ENCODE measurements at places on chromosomes 1 and 21.

DNA sequence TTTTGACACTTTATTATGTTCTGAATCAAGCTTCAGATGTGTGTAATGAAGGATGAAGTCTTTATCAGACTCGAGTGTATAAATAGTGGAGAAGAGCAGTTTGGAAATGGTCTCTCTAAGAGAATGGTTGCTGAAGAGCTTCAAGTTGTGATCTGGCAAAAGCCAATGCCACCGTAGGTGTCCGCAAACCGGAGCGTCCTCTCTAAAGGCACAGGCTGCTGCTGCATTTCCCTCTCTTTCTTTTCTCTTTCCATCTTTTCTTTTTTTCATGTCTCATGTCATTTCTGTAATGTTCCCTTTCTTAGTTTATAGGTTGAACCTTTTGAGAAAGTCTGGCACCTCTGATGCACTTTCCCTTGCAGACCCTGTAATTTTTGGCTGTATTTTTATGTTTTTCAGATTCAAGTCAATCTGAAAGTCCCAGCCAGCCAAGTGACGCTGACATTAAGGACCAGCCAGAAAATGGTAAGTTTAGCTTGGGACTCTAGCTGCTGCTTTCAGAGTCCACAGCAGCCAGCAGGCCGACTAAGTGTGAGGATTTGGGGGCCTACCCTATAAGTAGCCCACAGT, 194.8 kb downstream of the NFIA start:
- DNase-seq: no peak

DNA sequence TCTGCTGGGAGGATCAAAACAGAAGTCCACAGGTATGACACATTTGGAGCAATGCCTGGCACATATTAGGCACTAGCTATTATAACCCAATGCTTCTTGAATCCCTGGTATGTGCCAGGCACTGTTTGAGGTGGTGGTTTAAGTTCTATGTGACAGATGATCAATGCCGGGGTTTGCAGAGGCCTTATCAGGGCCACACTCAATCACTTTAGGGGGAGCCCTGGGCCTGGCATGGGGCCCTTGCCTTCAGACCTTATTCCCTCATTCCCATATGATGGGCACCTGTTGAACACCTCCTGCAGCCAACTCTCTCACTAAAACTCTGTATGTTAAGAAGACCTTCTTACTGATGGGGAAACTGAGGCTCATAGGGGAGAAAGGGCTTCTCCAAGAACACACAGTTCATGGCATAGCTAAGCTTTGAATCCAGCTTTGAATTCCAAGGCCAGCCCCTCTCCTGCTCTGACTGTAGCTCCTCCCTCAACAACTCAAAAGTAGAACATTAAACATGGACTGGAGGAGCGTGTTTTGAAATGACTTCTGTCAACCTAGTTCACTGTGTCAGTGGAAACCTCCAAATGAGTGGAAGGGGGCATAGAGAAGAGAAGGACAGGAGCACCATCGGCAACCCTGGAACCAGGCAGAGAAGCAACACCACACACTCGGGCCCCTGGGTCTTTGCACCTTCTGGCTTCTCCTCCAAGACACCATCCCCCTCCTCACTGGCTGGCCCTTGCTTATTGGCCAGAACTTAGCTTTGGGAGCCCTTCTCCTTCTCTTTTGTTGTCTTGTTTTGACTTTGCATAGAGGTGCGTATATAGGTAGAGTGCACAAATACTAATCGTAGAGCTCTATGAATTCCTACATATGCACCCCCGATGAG, 6.6 kb upstream of the IFFO2 start:
- no peak for DNase-seq

GRCh38 chr1:183945428-183946319, 91.9 kb downstream of the COLGALT2 start:
- DNase-seq: no peak

- no peak for DNase-seq
These were observed 53.0 kb upstream of the CNN3 start for GRCh38 chr1:94979656-94980581.

GRCh38 chr1:110165761-110166231, 15.5 kb downstream of the SLC6A17 start:
- no peak for DNase-seq

DNA sequence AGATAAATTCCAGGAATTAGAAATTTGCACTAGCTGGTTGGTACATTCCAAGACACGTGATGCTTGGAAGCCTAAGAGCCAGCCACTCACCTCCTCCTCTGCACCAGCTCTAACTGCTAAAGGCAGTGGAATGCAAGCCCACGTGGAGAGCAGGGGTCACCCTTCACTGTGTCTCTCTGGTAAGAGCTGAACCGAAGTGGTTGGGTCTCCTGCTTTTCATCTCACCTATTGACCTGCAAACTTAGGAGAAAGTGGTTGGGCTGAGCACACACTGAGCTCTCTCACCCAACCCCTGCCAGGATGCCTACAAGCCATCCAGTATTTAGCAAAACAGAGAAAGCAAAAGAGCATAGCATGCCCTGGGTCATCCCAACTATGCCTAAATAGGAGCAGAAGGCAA, 19.3 kb downstream of the HAO2 start:
- DNase-seq: no peak

GRCh38 chr1:7621334-7622219, 149.5 kb upstream of the VAMP3 start:
- DNase-seq: no peak

GRCh38 chr1:168148916-168149315, 12.2 kb upstream of the GPR161 start:
- no peak for DNase-seq

- DNase-seq: no peak
These were observed 99.1 kb downstream of the PLA2G4A start for GRCh38 chr1:186927884-186928283.

- no peak for DNase-seq
These were observed 9.6 kb downstream of the TRIM11 start for GRCh38 chr1:228396770-228397662.

- no peak for DNase-seq
These were observed 26.7 kb downstream of the TSPAN2 start for GRCh38 chr1:115062542-115063004.

GRCh38 chr1:212351588-212352362, 62.9 kb downstream of the PACC1 start:
- no peak for DNase-seq

Data from NCI-H187 (cell line).